Activated naive CD4-positive, alpha-beta T cell treated with anti-CD3 and anti-CD28 coated beads, Interleukin-2, amount 50 U/mL, for 16 hours (primary cell): ENCODE measurements at places on chromosomes 16 and 17.

GRCh38 chr16:85209526-85210121 lies 97.4 kb upstream of the CIBAR2 start:
- no peak for DNase-seq

GRCh38 chr17:78029697-78030096 lies 71.2 kb downstream of the TNRC6C start:
- no peak for DNase-seq

DNA sequence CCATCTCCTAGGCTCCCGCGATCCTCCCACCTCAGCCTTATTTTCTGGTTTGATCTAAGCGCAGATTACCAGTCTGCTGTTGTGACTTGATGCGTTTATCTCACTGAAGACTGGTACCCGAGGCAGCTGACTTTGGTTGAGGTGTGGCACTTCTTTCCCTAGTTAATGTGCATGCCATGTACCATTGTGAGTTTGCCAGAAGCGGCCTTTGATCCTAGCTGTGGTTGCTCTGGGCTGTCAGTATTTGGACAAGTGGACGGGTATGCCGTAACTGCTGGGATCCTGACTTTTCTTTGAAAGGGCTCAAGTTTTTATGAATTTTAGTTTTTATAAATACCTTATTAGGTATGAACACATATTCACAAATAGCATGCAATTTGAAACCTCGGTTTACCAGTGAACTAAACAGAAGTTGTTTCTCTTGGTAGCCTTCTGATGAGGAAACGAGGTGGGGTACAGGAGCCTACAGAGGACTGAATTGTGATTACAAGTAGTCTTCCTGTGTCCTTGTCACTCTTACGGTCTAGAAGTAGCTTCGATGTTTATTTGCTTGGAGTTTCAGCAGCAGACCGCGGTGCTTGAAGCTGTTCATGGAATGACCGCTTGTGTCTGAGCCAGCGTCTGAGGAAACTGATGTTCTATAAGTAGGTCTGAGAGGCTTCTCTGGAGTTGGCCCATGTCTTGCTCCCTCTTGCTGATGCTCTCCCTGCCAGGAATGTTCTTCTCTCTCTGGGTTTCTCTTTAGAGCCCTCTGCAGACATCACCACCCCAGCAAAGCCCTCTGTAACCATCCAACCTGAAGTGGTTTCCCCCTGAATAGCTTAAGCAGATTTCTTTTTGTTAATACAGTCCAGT lies 40.0 kb downstream of the SEC14L1 start:
- no peak for DNase-seq

DNA sequence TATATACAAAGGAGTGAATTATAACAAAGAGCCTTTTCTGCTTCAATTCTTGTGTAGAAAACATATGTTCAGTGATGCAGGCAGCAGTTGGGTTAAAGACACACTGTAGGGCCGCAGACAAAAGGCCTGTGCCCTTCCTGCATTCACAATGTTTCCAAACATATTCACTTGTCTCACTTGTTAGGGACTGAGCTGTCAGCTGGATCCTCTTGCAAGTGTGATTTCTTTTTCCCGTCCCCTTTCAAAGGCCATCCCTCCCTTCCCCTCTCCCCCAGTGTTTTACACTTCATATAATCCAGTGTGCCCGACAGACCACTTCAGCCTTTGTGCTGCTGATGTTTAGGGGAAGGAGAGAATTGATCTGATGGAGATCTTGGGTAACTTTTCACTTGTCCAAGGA lies 217.0 kb downstream of the FTO start:
- no peak for DNase-seq

DNA sequence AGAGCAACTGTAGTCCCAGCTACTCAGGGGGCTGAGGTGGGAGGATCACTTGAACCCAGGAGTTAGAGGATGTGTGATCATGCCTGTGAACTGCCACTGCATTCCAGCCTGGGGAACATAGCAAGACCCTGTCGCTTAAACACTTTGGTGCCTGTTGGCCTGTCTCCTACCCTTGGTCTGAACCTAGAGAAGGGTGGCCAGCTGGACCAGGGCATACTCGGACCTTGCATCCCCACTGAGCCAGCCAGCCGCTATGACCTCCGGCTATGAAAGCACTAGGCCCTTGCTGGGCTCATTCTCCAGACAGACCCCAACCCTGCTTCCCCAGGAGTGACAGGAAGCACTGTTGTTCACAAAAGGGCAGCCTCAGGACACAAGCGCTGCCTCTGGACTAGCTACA lies 4.6 kb downstream of the IFT20 start:
- no peak for DNase-seq

DNA sequence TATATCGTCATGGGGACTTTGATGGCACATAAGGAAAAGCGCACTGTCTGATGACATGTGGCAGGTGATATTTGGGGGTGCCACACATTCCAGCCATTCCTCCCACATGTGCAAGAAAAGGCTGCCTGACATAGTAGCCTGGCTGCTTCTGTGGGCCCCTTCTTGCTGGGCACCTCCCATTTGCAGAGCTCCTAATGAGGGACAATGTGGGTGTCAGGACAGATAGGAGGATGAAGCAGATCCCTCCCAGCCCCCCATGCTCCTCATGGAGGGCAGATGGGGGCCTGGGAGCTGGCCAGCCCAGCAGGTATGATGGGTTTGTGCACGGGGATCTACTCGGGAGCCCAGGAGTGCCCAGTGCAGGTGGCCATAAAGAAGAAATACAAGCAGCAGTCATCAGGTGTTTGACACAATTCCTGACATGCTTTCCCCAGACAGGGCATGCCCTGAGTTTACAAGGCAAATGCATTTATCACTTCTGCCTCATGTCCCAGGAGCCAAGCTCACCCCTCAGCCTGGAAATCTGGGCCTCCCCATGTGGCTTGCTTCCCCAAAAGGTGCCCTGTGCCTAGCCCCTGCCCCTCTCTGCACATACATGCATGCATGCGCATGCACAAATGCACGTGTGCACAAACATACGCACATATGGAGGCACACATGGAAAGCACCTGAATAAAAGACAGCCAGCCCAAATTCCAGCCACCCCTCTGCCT lies 260.6 kb upstream of the RPL38 start:
- no peak for DNase-seq

GRCh38 chr17:48556576-48557401 lies 11.9 kb upstream of the HOXB2 start:
- DNase-seq = no peak

DNA sequence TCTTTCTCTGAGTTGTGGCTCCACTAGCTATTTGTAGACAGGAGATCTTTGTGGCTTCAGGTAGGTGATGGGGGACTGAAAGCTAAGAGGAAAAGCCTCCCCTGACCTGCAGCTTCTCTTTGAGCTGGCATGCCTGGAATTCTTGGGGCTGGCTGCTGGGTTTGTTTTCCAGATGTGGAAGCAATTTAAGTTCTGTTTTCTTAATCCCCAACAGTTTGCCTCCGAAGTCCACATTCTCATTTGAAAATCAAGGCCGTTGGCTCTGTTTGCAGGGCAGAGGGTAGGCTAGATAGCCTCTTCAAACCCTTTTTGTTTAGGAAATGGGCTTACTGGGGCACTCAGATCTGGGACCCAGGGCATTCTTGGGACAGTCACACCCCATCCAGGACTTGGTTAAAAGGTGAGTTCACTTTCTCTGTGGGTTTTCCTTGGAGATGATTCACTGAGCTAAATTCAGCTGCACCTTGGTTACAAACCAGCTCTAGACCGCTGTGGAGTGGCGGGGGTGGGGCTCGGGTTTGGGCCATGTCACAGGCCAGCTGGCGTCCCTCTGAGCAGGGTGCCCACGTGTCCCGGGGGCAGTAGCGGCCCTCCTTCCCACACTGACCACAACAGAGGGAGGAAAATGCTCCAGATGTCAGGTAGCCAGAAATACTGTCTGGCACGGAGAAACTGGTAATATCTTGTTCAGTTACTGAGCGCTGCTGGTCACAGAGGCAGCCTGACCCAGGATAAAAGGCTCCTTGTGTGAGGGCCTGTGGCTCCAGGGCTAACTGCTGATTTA lies 108.5 kb downstream of the RAB11FIP4 start:
- DNase-seq = no peak

GRCh38 chr16:75305364-75306098 lies 54.1 kb upstream of the BCAR1 start:
- DNase-seq = peak; percentile 67

GRCh38 chr17:41492771-41493170 lies 3.1 kb upstream of the KRT36 start:
- no peak for DNase-seq

DNA sequence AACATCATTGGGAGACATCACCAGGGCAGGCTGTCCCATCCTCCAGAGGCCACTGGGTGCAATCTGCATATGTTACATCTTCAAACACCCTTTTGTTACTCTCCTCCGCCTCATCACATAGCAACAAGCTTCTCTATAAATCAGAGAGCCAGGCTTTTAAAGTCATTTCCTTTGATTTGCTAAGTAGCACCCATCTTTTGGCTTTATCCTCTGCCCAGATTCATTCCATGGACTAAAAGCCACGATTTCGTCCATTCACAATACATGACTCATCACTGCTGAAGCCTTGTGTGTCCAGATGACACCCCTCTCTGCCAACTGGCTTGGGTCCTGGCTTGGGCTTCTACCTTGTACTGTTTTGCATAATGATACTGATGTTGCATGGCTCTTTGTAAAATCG lies 2.0 kb upstream of the KRT38 start:
- DNase-seq = no peak

DNA sequence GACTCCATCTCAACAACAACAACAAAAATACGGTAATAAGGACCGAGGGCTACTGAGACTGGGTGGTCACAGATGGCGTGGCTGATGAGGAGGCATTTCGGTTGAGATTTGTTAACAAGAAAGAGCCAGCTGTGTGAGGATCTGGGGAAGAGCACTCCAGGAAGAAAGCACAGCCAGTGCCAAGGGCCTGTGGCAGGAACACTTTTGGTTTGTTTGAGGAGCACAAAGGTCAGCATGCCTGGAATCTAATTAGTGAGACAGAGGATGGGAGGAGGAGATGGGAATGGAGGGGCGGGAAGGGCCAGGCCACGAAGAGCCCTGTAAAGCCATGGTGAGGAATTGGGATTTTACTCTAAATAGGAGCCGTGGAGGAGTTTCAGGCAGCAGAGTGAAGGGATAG lies 24.9 kb downstream of the HASPIN start:
- no peak for DNase-seq

- no peak for DNase-seq
Observed at GRCh38 chr16:65751622-65752521, 614.6 kb upstream of the CDH5 start.

- DNase-seq = no peak
Observed at GRCh38 chr16:10297341-10298006, 88.4 kb upstream of the ATF7IP2 start.

DNA sequence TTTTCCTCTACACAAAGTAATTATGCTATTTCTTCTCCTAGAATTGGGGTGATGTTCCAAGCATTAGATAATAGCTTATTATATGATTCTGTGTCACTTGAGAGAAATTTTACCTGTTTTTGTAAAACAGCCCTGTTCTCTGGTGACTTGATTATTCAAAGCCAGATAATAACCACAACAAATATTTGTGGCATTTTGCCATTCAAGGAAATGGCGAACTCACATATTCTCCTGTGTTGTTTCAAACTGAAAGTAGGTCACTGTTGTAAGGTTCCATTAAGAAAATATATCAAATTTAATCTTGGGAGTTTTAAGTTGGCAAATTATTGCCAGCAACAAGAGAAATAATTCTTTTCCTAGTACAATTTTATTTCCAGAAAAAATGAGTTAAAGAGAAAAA lies 124.8 kb downstream of the STXBP4 start:
- no peak for DNase-seq

DNA sequence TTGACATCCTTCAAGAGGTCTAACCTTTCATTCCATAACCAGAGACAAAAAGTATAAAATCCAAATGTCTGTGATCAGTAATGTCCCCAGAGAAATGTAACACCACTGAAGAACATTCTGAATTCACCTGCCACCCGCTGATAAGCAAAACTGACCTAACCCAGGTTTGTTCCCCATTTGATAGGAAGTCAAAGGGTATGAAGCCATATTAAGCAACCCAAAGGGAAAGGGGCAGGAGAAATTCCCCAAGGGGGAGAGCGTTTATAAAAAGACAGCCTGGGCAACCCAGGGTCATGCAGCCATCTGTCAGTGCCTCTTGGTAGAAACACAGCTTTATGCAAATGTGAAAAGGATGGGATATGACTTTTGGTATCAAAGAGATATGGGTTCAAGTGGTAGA lies 30.7 kb upstream of the PIK3R6 start:
- no peak for DNase-seq

GRCh38 chr16:307691-308312 lies 24.8 kb downstream of the PDIA2 start:
- no peak for DNase-seq

- DNase-seq = no peak
Observed at GRCh38 chr17:63519116-63519881, 3.9 kb upstream of the KCNH6 start.

GRCh38 chr16:80100846-80101451 lies 439.8 kb upstream of the DYNLRB2 start:
- no peak for DNase-seq

DNA sequence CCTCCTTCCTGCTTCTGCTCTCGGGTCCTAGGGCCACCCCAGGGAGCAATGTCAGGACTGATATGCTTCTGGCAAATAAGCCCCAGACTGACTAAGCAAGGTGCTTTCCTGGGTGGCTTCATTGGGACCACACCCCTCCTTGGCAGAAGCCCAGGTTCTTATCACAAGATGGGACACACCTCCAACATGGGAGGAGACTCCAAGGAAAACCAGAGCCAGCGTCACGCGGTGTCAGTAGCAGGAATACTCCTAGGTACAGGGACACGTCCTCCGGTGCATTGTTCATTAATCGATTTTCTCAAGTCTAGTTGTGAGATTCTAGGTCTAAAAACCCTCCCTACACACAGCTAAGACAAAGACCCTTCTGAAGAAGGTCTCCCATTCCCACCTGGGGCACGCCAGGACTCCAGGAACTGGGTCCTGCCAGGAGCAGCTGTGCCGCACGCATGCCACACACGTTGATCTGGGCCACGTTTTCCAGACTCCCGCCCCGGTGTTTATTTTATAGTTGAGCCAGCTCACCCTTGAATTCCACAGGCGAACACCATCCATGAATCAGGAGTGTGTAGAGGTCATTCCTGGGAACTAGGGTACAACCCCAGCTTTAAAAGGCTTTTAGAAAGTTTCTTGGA lies 30.8 kb downstream of the FA2H start:
- DNase-seq = no peak

GRCh38 chr16:88920618-88921590 lies 54.4 kb upstream of the PABPN1L start:
- no peak for DNase-seq

DNA sequence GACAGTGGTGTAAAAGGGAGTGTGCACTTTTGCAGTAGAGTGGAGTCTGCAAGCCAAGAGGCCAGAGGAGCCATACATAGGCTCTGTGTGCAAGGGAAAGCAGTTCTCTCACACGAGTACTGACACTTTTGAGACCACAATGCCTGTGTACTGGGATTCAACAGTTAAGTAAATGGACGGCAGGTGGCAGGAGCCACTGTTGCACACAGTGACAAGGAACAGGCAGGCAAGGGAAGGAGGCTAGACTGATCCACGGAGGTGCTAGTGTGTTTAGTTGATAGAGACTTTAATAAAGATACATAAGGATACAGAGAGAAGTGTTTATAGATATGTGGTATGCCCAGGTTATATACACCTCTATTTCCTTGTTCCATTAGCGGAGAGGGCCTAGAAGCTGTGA lies 67.0 kb downstream of the MPRIP start:
- DNase-seq = no peak

GRCh38 chr16:10972108-10972818 lies 27.9 kb downstream of the CLEC16A start:
- DNase-seq = no peak

GRCh38 chr16:49498666-49499413 lies 125.2 kb downstream of the C16orf78 start:
- DNase-seq = no peak
